ENCODE measurements at places on chromosomes 16 and 17. TPM values are rescaled to one million over a fixed set of nuclear protein-coding genes. Genes with fewer than 3 reads are reported as not detected.
A peak's percentile ranks its signal among the peaks of the same experiment; 100 is the strongest.

Gene SMPD3
- total RNA-seq = under 0.01 TPM

Gene HS3ST3A1
- total RNA-seq = 28.5 TPM

Gene KRTAP16-1
- not detected for total RNA-seq

Gene RILP
- 11.0 TPM for total RNA-seq

Gene PRKCB
- under 0.01 TPM for total RNA-seq

Gene FBXL16
- not detected for total RNA-seq

Gene ZG16
- not detected for total RNA-seq

Gene TNP2
- total RNA-seq = not detected

Gene CCL7
- total RNA-seq = 0.33 TPM

Gene EVI2B
- total RNA-seq = 0.33 TPM

Gene EFCAB5
- total RNA-seq = 0.66 TPM

DNA sequence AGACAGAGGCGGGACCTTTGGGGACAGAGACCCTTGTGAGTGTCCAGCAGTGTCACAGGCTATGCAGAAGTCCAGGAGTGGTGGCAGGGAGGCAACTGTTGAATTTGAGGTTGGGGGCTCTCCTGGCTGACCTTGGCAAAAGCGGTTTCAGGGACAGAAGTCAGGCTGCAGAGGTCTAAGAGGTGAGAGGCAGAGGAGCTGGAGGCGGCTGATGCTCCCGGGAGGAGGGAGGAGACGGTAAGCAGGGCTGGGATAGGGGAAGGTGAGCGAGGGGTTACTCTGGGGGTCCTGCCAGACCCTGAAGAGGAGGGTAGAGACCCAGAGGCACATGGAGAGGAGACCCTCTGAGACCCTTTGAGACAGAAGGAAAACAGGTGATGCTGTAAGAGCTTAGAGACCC is 5.2 kb downstream of the EPOP start:
- no peak for DNase-seq

GRCh38 chr17:29049541-29050145 is 6.7 kb downstream of the PIPOX start:
- DNase-seq = no peak

GRCh38 chr16:67672306-67672705 is 5.7 kb downstream of the C16orf86 start:
- DNase-seq = no peak

GRCh38 chr16:48102083-48103008 is 53.4 kb downstream of the ABCC12 start:
- DNase-seq = no peak

- DNase-seq = no peak
Observed at GRCh38 chr16:68802190-68802589, 41.1 kb upstream of the TANGO6 start.

DNA sequence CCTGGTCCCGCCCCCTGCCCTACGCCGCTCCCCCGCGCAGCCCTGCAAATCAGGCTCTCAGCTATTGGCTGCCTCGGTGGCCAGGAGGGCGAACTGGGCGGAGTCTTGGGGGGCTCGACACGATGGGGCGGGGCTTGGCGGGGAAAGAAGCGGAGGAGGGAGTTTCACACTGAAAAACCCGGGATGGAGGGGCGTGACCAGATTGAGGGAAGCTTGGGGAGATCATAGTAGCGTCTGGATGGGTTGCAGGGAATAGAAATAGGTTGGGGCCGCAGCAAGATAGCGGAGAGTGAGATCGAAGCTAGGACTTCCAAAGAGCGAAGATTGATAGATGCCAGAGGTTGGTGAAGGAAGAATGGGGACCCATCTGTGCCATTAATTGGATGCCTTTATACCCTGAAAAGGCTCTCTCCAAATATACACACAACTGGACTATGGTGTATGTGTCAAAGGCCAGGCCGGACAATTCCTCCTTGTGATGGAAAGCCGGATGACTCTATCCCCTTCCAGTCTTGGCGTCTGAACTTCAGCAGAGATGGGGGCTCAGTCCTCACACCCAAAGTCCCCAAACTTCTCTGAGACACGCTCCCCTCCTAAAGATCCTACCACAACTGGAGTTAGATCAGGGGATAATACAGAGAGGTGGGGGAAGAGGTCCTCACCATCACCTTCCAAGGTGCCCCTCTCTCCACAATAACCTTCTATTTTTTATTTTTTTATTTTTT is 376 bp upstream of the STAC2 start:
- DNase-seq = peak; percentile 44

- no peak for DNase-seq
Observed at GRCh38 chr16:51237861-51238378, 86.8 kb upstream of the SALL1 start.

- DNase-seq = peak; percentile 58
Observed at GRCh38 chr16:77584205-77584859, 138.0 kb upstream of the NUDT7 start.

GRCh38 chr16:73157861-73158260 is 109.9 kb upstream of the ZFHX3 start:
- DNase-seq = no peak

- no peak for DNase-seq
Observed at GRCh38 chr17:7843257-7843535, 9.2 kb downstream of the KDM6B start.

DNA sequence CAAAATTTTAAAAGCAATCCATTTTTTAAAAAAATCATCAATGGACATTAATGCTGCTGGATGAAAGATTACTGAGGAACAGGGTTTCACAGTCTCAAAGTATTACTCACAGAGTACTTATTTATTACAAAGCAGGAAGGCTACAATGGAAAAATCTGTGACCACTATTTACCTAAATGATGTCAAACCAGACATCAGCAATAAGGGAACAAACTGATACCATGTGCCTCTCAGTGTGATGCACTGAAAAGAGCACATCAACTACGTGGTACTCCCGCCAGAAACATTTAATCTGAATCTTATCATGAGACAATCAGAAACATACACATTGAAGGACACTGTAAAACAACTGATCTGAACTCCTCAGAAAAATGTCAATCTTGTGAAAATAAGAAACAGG is 124.2 kb downstream of the PARN start:
- peak; percentile 52 for DNase-seq

DNA sequence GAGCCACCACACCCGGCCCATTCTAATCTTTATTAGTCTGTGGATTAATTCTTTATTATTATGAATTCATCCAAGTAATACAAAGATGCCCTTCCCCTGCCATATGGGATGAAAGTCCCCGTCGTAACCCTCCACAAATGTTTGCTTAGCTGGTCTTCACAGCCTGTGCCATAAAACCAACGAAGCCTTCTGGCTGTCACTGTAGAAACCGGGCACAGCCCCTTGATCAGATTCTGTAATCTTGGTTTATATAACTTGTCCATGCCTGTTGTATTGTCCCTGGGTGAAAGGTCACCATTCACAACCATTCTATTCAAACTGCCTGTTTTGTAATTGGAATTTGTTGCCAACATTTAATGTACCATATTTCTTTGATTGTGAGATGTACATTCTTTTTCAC is 66.5 kb downstream of the ATP2C2 start:
- no peak for DNase-seq

DNA sequence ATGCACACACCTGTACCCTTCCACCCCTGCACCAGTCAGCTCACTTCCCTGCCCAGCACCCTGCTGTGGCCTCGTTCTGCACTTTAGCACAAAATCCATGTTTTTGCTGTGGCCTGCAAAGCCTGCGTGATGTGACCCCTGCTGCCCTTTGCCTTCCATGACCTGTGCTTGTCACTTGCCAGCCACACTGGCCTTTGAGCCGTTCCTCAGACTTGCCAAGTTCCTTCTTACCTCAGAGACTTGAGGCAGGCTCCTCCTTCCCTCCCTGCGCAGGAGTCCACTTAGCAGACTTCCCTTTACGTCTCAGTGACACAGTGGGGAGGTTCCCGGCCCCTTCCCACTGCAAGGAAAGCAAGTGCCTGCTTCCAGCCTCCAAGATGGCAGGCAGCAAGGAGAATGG is 134.7 kb downstream of the SNX29 start:
- no peak for DNase-seq

DNA sequence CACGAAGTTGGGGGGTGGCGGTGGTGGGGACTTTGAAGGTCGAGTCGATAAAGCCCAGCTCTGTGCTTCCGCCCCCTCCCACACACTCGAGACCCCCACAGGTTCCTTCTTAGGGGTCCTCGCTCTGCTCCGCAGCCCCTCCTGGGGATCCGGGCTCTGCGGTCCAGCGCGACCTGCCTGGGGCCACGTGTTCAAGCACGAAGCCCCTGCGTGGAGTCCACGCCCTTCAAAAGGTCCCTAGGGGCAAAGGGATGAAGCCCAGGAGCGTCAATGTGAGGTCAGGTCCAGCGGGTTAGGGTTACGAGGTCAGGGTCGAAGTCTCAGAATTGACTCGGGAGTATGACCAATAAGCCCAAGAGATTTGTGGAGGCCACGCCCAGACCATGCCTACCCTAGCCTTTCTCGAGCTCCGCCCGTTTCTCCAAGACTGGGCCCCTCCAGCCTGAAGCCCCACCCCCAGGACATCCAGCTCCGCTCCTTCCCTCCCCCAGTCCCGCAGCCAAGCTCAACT is 786 bp upstream of the CACNA1G start:
- peak; percentile 31 for DNase-seq

GRCh38 chr16:81669473-81670350 is 109.4 kb upstream of the PLCG2 start:
- DNase-seq = no peak

GRCh38 chr16:83273504-83274173 is 534.1 kb upstream of the HSBP1 start:
- DNase-seq = no peak

- DNase-seq = no peak
Observed at GRCh38 chr16:88008840-88009239, 57.6 kb downstream of the BANP start.

Measured in fibroblast of lung (primary cell).